ENCODE measurements at places on chromosomes 16 and 17. TPM values are rescaled to one million over a fixed set of nuclear protein-coding genes. Genes with fewer than 3 reads are reported as not detected.

The STAC2 gene
- 0.01 TPM for polyA plus RNA-seq

DNA sequence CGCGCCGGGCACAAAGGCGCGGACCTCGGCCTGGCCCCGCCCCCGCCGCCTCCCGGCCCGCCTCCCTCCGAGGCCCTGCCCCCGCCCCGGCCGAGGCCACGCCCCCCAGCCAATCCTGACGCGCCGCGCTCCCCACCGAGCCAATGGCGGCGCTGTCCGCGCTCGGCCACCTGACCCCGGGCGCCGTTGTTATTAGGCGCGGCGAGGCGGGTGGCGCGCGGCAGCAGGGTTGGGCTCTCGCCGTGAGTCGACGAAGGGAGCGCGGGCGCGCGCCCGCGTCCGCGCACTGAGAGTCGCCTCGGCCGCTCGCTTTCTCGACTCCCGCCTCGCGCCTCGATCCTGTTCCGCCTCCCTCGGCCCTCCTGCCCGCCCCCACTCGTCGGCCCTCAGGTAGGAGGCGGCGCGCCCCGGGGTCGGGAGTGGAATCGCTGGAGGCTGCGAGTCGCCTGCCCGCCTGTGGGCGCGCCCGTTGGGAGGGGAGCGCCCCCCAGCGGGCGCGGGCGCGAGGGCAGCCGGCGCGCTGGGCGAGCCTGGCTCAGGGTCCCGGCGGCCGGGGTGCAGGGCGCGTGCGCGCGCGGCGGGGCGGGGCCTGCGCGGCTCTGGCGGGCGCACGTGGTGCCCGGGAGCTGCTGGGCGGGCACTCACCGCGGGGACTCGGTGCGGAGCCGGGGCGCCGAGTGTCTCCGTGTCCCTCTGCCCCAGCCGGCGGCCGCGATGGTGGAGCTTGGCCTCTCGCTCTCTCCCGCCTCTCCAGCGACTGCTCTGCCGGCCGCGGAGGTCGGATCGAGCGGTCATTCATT lies 405 bp upstream of the CBLN1 start:
- H3K4me1 ChIP-seq = no peaks in the 10 kb centered on the region
- DNase-seq = peak; percentile 44
- peaks cover 35% of the 10 kb centered on the region for H3K27me3 ChIP-seq
- no peak overlapping the region for H3K27ac ChIP-seq
- no peaks in the 10 kb centered on the region for H3K36me3 ChIP-seq

- H3K4me3 ChIP-seq = no peak overlapping the region
- H3K4me1 ChIP-seq = no peaks in the 10 kb centered on the region
- no peak for DNase-seq
- H3K36me3 ChIP-seq = no peaks in the 10 kb centered on the region
- H3K27me3 ChIP-seq = no peaks in the 10 kb centered on the region
Observed at GRCh38 chr16:51167170-51167895, 16.3 kb upstream of the SALL1 start.

The TBC1D28 gene
- not detected for polyA plus RNA-seq

The SNX20 gene
- polyA plus RNA-seq = not detected

GRCh38 chr16:351804-352520 lies 561 bp downstream of the AXIN1 start:
- H3K27ac ChIP-seq = peak overlapping the region; percentile 57
- DNase-seq = no peak
- peaks cover 2% of the 10 kb centered on the region for H3K36me3 ChIP-seq
- H3K4me3 ChIP-seq = peak overlapping the region; percentile 79

The KRTAP9-8 gene
- polyA plus RNA-seq = not detected

- H3K4me3 ChIP-seq = no peak overlapping the region
- no peak for DNase-seq
- H3K27me3 ChIP-seq = peaks cover 10% of the 10 kb centered on the region
Observed at GRCh38 chr17:4440021-4440420, 6.3 kb downstream of the SPNS3 start.

- peak; percentile 10 for DNase-seq
- H3K27ac ChIP-seq = no peak overlapping the region
- H3K36me3 ChIP-seq = no peaks in the 10 kb centered on the region
- H3K4me1 ChIP-seq = no peaks in the 10 kb centered on the region
Observed at GRCh38 chr16:13994239-13995106, 74.5 kb downstream of the ERCC4 start.

The SHISA6 gene
- polyA plus RNA-seq = not detected

The SOCS7 gene
- 5.2 TPM for polyA plus RNA-seq

GRCh38 chr16:67967958-67968399 lies 458 bp downstream of the SLC12A4 start:
- peak overlapping the region; percentile 99 for H3K4me3 ChIP-seq
- peaks cover 5% of the 10 kb centered on the region for H3K36me3 ChIP-seq
- peaks cover 25% of the 10 kb centered on the region for H3K4me1 ChIP-seq
- no peaks in the 10 kb centered on the region for H3K27me3 ChIP-seq

The TP53TG3C gene
- not detected for polyA plus RNA-seq

The FNDC8 gene
- not detected for polyA plus RNA-seq

DNA sequence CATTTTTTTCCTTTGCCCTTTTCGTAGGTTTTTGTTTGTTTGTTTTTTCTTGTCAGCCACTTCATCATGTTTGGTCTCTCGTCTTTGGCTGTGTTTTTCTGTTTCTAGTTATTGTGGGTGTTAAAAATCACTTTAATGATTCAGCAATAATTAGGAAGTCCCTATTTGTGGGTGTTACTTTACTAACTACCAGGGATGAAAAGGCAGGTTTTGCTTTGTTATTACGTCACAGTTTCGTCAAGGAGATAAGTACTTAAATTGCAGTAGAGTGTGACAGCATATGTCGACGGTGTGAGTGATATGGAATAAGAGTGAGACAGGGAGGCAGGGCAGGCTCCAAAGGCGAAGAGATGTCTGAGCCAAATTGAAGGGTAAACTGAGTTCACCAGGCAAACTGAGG lies 479.6 kb downstream of the WWOX start:
- H3K36me3 ChIP-seq = no peaks in the 10 kb centered on the region
- no peak overlapping the region for H3K4me3 ChIP-seq
- H3K4me1 ChIP-seq = no peaks in the 10 kb centered on the region
- H3K27me3 ChIP-seq = no peaks in the 10 kb centered on the region
- no peak overlapping the region for H3K27ac ChIP-seq
- no peak for DNase-seq

GRCh38 chr16:921321-921905 lies 49.4 kb downstream of the LMF1 start:
- peaks cover 7% of the 10 kb centered on the region for H3K4me1 ChIP-seq
- no peak overlapping the region for H3K4me3 ChIP-seq
- no peaks in the 10 kb centered on the region for H3K36me3 ChIP-seq
- H3K27me3 ChIP-seq = no peaks in the 10 kb centered on the region
- no peak overlapping the region for H3K27ac ChIP-seq

The MT1X gene
- polyA plus RNA-seq = 137 TPM

DNA sequence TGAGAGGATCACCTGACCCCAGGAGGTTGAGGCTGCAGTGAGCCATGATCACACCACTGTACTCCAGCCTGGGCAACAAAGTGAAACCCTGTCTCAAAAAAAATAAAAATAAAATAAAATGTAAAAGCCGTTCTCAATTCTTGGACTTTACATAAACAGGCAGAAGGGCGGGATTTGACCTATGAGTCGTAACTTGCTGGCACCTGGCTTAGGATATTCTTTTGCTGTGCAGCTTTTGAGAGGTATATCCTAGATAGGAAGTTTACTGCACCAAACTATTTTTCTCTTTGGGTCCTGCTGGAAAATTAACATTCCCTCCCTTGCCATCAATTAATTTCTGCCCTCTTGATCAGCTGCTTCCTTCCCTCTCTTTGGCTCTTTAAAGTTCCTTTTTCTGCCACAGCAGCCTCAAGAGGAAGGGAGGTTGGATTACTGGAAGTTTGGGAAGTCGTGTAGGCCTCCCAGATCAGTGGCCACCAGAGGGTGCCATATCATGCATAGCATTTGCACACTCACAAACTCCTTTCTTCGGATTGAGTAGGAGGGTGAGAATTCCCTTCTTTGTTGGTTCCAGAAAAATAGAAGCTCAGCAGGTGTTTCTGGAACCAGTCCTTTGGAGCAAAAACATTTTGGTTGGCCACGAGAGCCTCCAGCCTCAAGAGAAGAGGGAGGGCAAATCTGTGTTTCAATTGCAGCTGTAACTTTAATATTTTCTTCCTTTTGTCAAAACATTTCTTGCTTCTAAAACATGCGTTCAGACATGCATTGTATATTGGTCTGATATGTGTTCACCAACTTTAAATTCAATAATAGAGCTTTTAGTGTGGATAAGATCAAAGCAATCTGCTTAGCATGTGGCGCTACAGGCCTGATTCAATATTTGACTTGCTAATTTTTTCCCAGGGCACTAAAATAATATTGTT lies 147.3 kb downstream of the CCDC182 start:
- H3K27ac ChIP-seq = no peak overlapping the region
- no peaks in the 10 kb centered on the region for H3K27me3 ChIP-seq
- DNase-seq = peak; percentile 71
- no peaks in the 10 kb centered on the region for H3K36me3 ChIP-seq
- no peak overlapping the region for H3K4me3 ChIP-seq
- no peaks in the 10 kb centered on the region for H3K4me1 ChIP-seq

The CX3CL1 gene
- polyA plus RNA-seq = not detected

DNA sequence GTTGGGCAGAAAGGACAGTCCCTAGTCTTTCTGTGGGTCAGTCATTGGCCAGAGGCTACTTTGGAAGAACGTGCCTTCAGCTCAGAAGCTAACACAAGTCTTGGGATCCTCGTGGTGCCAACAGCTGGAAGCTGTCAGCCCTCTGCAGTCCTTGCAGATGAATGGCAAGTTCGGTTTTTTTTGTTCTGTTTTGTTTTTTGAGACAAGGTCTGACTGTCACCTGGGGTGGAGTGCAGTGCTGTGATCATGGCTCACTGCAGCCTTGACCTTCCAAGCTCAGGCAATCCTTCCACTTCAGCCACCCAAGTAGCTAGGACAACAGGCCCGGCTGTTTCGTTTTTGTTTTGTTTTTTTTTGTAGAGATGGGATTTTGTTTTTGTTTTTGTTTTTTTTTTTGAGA lies 149.4 kb downstream of the SPECC1 start:
- H3K27me3 ChIP-seq = no peaks in the 10 kb centered on the region
- no peaks in the 10 kb centered on the region for H3K36me3 ChIP-seq
- H3K4me1 ChIP-seq = no peaks in the 10 kb centered on the region
- DNase-seq = no peak

GRCh38 chr17:45902892-45903346 lies 8.6 kb downstream of the MAPT start:
- no peak overlapping the region for H3K27ac ChIP-seq
- no peaks in the 10 kb centered on the region for H3K4me1 ChIP-seq
- no peak for DNase-seq
- peaks cover 20% of the 10 kb centered on the region for H3K27me3 ChIP-seq
- H3K36me3 ChIP-seq = no peaks in the 10 kb centered on the region

DNA sequence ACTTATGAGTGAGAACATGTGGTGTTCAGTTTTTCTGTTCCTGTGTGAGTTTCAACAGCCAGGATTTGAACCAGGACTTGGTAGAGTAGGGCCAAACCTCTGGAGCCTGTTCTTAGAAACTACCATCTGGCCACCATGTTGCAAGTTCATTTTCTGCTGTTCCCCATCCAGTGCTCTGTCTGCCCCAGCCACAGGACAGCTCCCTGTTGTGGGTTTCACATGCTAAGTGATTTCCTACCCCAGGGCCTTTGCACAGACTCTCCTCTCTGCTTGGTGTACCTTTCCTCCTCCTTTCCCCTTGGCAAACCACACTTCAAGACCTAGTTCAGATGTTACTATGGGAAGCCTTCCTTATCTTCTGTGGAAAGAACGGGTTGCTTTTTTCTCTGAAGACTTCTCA lies 79.5 kb downstream of the HS3ST4 start:
- H3K27ac ChIP-seq = no peak overlapping the region
- H3K4me3 ChIP-seq = no peak overlapping the region
- no peaks in the 10 kb centered on the region for H3K36me3 ChIP-seq
- H3K27me3 ChIP-seq = no peaks in the 10 kb centered on the region
- H3K4me1 ChIP-seq = no peaks in the 10 kb centered on the region
- DNase-seq = no peak

- H3K36me3 ChIP-seq = no peaks in the 10 kb centered on the region
- DNase-seq = peak; percentile 41
- H3K27ac ChIP-seq = no peak overlapping the region
- no peaks in the 10 kb centered on the region for H3K4me1 ChIP-seq
- no peaks in the 10 kb centered on the region for H3K27me3 ChIP-seq
Observed at GRCh38 chr16:14545346-14545884, 84.6 kb downstream of the PARN start.

The C17orf100 gene
- 0.84 TPM for polyA plus RNA-seq

The TP53TG3F gene
- polyA plus RNA-seq = not detected

The LPO gene
- not detected for polyA plus RNA-seq

- no peak for DNase-seq
- peaks cover 1% of the 10 kb centered on the region for H3K36me3 ChIP-seq
- H3K27ac ChIP-seq = peak overlapping the region; percentile 34
Observed at GRCh38 chr16:30901201-30902028, 5.0 kb downstream of the CTF1 start.

- DNase-seq = peak; percentile 85
- H3K27me3 ChIP-seq = no peaks in the 10 kb centered on the region
- peak overlapping the region; percentile 72 for H3K27ac ChIP-seq
- H3K36me3 ChIP-seq = peaks cover 44% of the 10 kb centered on the region
Observed at GRCh38 chr17:28347261-28347891, 10.0 kb downstream of the POLDIP2 start.

DNA sequence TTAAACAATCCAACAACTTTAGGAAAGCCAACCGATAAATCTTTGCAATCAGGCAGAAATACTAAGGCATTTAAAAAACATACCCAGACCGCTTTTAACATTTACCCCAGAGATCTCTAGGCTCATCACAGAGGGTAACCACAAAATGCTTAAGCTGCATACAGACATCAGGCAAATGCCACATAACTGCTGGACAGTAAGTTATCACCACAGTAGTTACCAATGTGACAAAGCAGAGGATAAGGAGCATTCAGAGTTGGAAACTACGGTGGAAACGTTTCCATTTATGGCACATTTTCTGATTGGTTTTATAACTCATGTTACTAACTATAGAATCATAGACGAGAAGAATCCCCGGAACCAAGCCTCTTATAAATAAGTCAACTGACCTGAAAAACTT lies 77.5 kb downstream of the KANSL1 start:
- no peak overlapping the region for H3K27ac ChIP-seq
- peak; percentile 66 for DNase-seq
- H3K36me3 ChIP-seq = no peaks in the 10 kb centered on the region
- no peak overlapping the region for H3K4me3 ChIP-seq
- H3K4me1 ChIP-seq = peaks cover 3% of the 10 kb centered on the region

- peaks cover 3% of the 10 kb centered on the region for H3K36me3 ChIP-seq
- no peak for DNase-seq
Observed at GRCh38 chr16:3147046-3147756, 12.4 kb downstream of the ZNF213 start.

GRCh38 chr16:67761924-67762323 lies 42.8 kb upstream of the GFOD2 start:
- H3K4me3 ChIP-seq = no peak overlapping the region
- DNase-seq = no peak
- no peaks in the 10 kb centered on the region for H3K4me1 ChIP-seq
- H3K27ac ChIP-seq = no peak overlapping the region
- H3K36me3 ChIP-seq = no peaks in the 10 kb centered on the region

The NPB gene
- 0.19 TPM for polyA plus RNA-seq

- H3K27me3 ChIP-seq = no peaks in the 10 kb centered on the region
- no peak overlapping the region for H3K27ac ChIP-seq
- H3K4me1 ChIP-seq = peaks cover 7% of the 10 kb centered on the region
- H3K36me3 ChIP-seq = peaks cover 5% of the 10 kb centered on the region
- peak; percentile 12 for DNase-seq
- no peak overlapping the region for H3K4me3 ChIP-seq
Observed at GRCh38 chr17:64574646-64575045, 67.9 kb downstream of the CEP95 start.

GRCh38 chr16:19735074-19735867 lies 17.2 kb downstream of the IQCK start:
- no peak for DNase-seq
- no peaks in the 10 kb centered on the region for H3K27me3 ChIP-seq
- no peak overlapping the region for H3K27ac ChIP-seq
- no peak overlapping the region for H3K4me3 ChIP-seq

GRCh38 chr17:17830740-17831207 lies 6.0 kb downstream of the SREBF1 start:
- H3K36me3 ChIP-seq = peaks cover 4% of the 10 kb centered on the region
- H3K4me1 ChIP-seq = peaks cover 19% of the 10 kb centered on the region
- no peak overlapping the region for H3K27ac ChIP-seq

Measured in fibroblast of lung (primary cell).